ENCODE measurements at places on chromosomes 2 and 18.

GRCh38 chr2:31078579-31079105 is 59.6 kb downstream of the GALNT14 start:
- no peak for DNase-seq

GRCh38 chr2:10770956-10771750 is 41.4 kb downstream of the PDIA6 start:
- DNase-seq: no peak

DNA sequence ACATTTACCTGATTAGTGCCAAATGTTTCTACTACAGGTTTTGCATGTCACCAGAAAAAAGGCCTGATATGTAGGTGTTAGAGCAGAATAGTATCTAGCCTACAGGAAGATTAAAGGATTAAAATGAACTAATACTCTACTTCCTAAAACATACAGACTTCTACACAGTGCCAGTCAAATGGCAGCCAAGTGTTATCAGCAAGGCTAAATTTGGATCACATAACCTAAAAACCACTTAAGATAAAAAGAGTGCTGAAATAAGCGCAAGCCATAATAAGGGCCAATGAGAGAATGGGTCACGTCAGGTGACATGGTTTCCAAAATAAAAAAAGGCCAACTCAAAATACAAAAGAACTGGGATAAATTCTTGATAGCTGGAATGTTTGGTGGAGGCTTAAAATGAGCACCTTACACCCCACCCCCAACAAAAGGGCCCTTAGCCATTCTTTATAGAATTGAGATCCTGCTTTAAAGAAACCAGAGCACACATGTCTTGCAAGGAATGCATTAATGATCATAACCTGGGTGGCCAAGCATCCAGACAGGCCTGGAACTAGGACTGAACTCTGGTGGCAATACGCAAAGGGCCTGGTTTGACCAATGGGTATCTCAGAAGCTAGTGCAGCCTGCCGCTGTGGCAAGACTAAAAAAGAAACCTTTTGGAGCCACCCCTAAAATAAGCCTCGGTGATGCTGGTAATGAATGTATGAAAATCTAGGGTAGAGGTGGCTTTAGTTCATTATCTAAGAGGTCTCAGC is 32.4 kb downstream of the IRS1 start:
- no peak for DNase-seq

DNA sequence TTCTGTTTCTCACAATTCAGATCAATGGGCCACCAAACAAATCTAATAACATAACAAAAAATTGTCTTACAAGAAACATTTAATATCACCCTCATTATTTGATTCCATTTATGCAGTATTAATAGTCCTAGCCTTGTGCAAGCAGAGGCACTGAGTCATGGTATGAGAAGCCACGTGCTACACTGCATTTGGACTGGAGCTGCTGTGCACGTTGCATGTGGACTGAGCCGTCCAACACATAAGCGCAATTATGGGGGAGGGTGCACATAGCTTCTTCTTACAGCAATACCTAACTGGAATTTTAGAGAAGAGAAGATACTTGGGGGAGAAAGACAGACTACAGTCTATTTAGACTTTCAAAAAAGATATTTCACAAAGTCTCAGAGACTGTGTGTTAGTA is 329.6 kb upstream of the ID2 start:
- no peak for DNase-seq

DNA sequence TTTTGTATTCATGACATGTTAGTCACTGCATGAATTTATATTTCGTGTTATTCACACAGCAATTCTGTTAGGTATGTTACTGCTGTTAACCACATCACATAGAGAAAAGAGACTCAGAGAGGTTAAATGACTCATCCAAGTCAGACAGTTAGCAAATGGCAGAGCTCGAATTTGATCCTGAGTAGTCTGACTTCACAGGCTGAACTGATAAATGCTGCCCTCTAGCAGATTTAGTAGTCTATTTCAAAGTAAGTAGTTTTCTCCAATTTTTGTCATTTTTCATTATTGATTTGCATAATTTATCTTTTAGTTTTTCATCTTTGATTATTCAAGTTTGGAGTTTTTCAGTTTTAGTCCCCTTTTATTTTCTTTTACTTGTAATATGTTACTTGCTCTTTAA is 58.3 kb downstream of the WDR7 start:
- no peak for DNase-seq

- no peak for DNase-seq
Observed at GRCh38 chr2:61295981-61296380, 134.0 kb downstream of the C2orf74 start.

GRCh38 chr2:152743002-152743401 is 24.6 kb downstream of the ARL6IP6 start:
- no peak for DNase-seq

DNA sequence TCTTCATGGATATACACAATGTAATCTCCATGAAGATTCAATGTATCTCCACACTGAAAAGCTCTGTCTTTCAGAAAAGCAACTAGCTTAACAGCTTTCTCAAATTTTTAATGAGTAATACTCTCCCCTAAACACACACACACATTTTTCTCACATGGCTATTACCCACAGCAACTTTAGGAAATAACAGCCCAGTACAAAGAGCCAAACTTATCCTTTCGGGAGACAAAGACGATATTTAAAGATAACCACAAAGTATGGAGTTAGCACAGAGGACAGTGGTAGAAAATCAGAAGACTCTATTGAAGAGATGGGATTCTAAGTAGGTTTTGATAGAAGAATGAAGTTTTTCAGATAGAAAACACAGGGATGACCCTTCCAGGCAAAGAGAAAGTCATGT is 394.9 kb upstream of the TRIB2 start:
- DNase-seq: no peak

DNA sequence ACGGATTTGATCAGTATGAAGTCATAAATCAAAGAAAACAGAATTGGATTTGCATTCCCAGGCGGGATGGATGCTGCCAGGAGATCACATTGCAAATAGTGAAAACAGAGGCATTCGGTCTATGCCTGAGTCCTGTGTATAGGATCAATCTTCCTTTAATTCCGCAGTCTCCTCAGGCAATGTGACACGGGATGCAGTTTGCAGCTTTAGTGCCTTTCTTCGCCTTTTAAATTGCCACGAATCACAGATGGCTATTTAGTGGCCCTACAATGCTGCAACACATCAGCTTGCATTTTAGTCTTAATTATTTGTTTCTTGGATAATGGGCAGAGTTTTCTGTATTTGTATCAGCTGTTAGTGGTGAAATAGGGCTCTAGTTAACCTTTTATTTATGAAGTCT is 6.8 kb downstream of the ADCYAP1 start:
- DNase-seq: no peak

GRCh38 chr2:8300216-8300615 is 381.6 kb upstream of the ID2 start:
- DNase-seq: no peak

DNA sequence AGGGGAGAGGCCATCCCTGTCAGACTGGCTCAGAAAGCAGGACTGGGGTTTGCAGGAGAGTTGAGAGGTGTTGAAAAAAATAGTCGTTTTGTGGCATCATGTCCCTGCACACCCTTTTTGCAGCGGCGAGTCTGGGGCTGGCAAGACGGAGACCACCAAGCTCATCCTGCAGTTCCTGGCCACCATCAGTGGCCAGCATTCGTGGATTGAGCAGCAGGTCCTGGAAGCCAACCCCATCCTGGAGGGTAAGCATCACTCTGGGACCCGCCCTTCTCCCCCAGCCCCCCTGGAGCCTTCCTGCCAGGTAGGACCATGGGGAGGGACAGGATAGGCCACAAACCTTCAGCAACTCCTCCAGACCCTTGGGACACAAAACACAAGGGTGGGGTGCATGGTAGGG is 34.2 kb downstream of the MYO7B start:
- DNase-seq: no peak

GRCh38 chr2:172287605-172288315 is 139.6 kb upstream of the ITGA6 start:
- no peak for DNase-seq

GRCh38 chr2:233081232-233081730 is 21.1 kb downstream of the INPP5D start:
- no peak for DNase-seq

DNA sequence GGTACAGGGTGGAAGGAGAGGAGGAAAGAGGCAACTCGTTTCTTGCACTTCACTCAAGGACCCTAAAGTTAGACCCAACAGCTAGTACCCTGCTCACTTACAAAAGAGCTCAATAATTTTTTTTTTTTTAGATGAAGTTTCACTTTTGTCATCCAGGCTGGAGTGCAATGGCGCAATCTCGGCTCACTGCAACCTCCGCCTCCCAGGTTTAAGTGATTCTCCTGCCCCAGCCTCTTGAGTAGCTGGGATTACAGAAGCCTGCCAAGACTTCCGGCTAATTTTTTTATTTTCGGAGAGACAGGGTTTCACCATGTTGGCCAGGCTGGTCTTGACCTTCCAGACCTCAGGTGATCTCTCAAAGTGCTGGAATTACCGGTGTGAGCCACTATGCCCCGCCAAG is 4.1 kb downstream of the ASB3 start:
- DNase-seq: no peak

DNA sequence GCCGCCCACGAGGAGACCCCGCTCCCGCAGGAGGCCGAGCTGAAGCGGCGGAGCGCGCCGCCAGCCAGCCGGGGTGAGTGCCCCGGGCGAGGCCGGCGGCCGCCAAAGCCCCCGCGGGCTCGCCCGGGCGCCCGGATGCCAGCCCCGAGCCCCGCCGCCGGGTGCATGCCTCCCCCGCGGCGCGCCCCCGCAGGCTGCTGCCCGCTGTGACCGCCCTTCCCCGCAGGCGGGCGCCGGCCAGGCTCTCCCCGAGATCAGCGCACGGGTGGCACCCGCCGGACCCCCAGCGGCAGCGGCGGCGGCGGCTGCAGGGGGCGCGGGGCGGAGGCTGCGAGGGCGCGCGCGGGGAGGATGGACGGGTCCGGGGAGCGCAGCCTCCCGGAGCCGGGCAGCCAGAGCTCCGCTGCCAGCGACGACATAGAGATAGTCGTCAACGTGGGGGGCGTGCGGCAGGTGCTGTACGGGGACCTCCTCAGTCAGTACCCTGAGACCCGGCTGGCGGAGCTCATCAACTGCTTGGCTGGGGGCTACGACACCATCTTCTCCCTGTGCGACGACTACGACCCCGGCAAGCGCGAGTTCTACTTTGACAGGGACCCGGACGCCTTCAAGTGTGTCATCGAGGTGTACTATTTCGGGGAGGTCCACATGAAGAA is 470 bp downstream of the KCNF1 start:
- no peak for DNase-seq

DNA sequence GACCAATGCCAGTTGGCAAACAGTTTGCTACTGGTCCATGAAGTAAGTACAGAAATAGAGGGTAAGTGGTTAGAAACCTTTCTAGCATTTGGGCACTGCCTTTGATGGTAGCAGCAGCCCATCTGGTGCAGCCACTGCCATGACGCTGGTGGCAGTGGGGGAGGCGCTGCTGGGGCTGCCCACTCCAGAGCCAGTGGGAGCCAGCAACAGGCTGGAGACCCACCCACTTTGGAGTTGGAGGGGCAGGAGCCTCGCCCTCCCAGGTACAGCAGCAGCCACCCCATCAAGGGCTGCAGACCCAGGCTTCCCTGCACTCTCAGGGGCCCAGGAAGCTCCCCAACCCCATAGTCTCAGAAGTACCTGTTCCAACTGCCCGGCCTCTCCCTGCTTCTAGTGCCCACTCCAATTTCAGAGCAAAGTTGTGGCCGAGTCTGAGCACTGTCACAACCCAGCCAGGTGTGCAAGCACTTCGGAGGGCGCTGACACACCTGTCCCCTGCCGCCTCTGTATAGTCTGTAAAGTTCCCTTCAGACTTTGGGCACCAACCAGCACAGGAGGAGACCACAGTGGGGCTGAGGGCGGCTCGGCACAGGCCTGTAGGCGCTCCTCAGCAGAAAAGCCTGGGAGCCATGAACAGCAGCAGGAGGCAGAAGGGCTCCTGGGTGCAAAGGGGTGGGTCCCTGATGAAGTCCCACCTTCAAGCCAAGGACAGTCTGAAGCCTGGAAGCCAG is 125.6 kb upstream of the CCDC150 start:
- DNase-seq: no peak

GRCh38 chr2:161116509-161116908 is 43.7 kb upstream of the TANK start:
- DNase-seq: no peak

DNA sequence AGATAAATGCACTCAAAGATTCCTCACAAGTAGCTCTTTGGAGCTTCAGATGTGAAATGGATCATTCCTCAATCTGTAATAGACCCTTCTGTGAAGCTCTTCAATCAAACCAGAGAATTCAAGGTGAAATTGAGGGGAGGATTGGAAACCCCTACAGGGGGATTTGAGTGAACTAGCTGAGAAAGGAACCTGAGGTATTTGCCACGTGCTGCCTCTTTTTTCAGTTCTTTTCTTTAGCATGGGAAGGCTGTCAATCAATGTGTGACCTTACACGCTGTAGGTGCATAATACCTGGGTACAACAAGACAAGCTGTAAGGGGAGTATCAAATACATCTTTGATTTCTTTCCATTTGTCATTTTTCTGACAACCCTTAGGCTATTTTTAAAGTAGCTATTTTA is 46.5 kb upstream of the ZEB2 start:
- no peak for DNase-seq

GRCh38 chr2:152015552-152015951 is 83.3 kb downstream of the CACNB4 start:
- DNase-seq: no peak

- no peak for DNase-seq
Observed at GRCh38 chr2:188976545-188977268, 2.5 kb downstream of the COL3A1 start.

DNA sequence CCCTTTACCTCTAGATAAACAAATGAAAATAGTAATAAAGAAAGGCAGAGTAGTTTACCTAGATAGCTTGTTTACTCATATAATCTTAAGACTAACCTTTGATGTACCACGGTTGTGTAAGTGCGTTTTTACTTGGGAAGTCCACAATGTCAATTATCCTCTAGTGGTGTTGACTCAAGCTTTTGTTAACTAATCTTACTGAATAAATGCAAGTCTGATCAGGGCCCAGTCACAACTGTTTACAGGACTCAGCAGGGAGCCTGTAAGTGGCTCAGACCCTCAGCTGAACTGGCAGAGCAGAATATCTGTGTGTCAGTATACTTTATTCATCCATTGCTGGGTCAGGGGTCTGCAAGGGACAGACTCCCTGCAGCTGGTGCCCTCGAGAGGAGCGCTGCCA is 98.1 kb upstream of the ACAA2 start:
- no peak for DNase-seq

DNA sequence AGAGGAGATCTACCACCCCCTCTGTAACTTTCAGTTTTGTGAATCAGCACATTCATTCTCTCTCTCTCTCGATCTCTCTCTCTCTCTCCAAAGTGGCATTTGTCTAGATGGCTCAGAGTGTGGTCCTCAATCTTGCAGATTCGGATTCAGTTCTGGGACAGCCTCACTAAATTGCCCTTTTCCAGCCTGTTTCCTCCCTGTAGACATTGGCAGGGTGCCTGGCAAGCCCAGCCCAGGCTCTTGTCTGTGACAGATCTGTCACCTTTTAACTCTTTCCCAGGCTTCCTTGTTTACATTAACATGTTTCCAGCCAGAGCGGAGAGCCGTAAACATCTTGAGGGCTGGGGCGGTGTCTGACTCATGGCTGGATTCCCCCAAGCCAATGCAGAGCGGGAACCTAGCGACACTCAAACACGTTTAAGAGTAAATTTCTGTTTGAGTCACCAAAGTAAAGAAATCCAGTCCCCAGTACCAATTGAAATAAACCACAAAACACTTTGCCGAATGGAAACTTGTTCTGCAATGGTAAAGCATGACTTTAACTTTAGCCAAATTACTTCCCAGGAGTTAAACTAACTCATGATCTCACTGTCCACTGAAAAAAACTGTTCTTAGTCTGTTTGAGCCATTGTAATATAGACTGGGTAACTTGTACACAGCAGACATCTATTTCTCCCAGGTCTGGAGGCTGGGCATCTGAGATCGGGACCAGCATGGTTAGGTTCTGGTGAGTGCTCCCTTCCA is 6.6 kb upstream of the CYP27C1 start:
- no peak for DNase-seq

GRCh38 chr2:235049719-235050118 is 97.9 kb downstream of the SH3BP4 start:
- no peak for DNase-seq
